ENCODE measurements at places on chromosomes 16 and 17. TPM values are rescaled to one million over a fixed set of nuclear protein-coding genes. Genes with fewer than 3 reads are reported as not detected.

- H3K27me3 ChIP-seq: no peaks in the 10 kb centered on the region
- H3K36me3 ChIP-seq: peaks cover 5% of the 10 kb centered on the region
- peak; percentile 48 for DNase-seq
- H3K4me3 ChIP-seq: no peak overlapping the region
- peak overlapping the region; percentile 47 for H3K27ac ChIP-seq
These were observed 45.5 kb downstream of the PRKCA start for GRCh38 chr17:66347661-66348514.

DNA sequence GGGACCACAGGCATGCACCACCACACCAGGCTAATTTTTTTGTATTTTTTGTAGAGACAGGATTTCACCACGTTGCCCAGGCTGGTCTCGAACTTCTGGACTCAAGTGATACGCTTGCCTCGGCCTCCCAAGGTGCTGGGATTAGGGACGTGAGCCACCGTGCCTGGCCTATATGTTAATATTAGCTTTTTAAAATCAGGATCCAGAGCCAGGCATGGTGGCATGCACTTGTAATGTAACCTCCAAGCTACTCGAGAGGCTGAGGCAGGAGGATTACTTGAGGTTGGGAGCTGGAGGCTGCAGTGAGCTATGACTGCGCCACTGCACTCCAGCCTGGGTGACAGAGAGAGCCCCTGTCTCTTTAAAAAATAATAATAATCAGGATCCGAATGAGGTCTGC, 8.5 kb upstream of the ADCY7 start:
- H3K36me3 ChIP-seq: no peaks in the 10 kb centered on the region
- no peak for DNase-seq
- H3K4me3 ChIP-seq: no peak overlapping the region
- H3K27ac ChIP-seq: no peak overlapping the region
- peaks cover 1% of the 10 kb centered on the region for H3K4me1 ChIP-seq
- no peaks in the 10 kb centered on the region for H3K27me3 ChIP-seq

DNA sequence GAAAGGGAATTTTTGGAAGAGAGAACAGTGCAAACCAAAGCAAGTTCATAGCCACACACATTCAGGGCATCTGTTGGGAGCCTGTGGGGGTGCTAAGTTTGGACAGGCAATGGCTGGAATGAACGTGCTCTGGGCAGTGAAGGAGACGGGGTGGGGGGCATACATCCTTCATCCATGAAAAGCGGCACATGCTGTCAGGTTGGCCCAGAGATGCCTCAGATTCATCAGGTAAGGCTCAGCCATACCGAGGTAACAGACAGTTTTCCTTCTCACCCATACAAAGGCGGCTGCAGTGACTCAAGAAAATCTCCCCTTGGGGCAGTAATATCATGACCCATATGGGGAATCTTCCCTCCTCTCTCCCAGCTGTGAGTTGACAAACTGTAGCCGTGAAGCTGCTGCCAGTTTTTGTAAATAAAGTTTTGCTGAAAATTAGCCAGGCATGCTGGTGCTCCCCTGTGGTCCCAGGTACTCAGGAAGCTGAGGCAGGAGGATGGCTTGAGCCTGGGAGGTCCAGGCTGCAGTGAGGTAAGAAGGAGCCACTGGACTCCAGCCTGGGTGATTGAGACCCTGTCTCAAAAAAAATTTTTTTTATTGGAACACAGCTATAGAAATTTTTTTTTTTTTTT, 9.2 kb upstream of the UBALD2 start:
- H3K27me3 ChIP-seq: no peaks in the 10 kb centered on the region
- peak; percentile 16 for DNase-seq
- peak overlapping the region; percentile 90 for H3K27ac ChIP-seq
- peak overlapping the region; percentile 68 for H3K4me3 ChIP-seq
- peaks cover 42% of the 10 kb centered on the region for H3K4me1 ChIP-seq
- H3K36me3 ChIP-seq: no peaks in the 10 kb centered on the region

KRTAP2-2 gene
- total RNA-seq: not detected

DNA sequence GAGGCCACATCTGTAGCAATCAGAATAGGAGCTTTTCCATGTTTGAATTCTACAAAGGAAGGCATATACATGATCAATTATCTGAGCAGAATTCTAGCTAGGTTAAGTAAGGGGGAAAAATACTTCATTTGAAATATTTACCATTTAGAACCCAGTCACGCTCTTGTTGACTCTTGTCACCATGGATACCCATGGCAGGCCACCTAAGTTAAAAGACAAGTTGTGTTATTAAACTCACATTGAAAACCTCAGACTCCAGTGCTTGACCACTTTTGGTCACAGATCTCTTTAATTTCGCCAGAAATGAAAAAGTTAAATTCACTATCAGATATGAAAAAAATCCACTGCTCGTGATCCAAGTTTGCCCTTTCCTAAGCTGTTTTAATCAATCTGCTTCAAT, 4.1 kb downstream of the DDX5 start:
- H3K4me3 ChIP-seq: no peak overlapping the region
- peak overlapping the region; percentile 67 for H3K27ac ChIP-seq
- H3K4me1 ChIP-seq: peaks cover 76% of the 10 kb centered on the region
- H3K27me3 ChIP-seq: peaks cover 2% of the 10 kb centered on the region
- H3K36me3 ChIP-seq: peaks cover 79% of the 10 kb centered on the region
